Central memory CD4-positive, alpha-beta T cell (primary cell): ENCODE measurements at places on chromosomes 1 and 21.

DNA sequence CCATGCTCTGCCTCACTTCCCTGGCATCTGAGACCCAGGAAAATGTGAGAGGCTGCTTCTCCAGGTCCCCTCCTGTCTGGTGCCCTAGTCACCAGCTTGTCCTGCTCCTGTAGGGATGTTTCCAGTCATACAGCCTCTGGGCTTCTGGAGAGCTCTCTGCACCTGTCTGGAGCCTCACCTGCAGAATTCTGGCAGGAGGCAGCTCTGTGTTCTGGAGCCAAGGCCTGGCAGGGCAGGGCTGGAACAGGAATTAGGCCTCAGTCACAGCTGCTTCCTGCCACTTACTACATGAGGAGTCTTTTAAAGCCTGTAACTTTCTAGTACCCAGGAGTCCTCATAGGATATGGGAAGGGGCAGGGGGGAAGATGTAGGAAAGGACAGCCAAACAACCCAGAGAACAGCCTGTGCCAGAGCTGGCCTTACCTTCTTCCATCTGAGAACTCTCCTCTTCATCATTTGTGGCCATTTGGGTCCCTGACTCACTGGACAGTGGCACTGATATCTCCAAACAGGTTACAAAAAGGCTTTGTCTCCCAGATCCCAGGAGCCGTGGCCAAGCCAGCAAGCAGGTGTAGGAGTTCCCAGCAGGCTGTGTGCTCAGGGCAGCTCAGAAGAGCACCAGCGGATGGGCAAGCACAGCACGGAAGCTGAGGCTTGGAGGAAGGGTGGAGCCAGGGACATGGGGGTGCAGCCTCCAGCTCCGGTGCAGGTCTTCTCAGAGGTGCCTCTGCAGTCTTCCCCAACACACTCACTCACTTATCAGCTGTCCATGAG lies 31.4 kb upstream of the ARTN start:
- DNase-seq = no peak

DNA sequence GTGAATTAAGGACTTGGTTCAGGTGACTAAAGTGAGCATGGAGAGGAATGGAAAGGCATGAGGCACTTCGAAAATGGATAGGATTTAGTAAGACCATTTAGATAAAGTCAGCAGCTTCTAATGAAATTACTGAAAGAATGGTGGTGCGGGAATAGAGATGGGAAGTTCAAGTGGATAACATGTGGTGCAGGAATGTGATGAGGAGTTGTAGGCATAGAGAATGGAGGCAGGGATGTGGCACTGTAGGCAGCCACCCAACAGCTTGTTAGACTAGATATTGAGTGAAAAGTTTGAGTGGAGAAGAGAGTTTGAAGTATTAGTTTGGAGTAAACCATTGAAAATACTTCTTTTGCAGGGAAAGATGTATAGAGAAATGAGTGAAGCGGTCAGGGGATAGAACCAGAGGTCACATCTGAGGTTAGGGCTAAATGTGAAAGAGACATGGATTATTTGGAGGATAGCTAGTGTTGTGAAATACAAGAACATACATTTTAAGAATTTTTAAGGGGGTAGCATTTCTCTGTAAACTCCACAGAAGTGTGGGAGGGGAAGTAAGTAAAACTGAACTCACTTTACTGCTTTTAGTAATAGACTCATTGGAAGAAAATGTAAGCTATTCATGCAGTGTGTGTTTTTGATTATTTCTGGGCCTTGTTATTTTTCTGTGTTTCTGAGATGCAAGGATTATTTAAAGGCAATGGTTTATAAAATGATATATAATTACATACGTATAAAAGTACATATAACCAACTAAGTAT lies 46.2 kb downstream of the DYRK1A start:
- DNase-seq = no peak

DNA sequence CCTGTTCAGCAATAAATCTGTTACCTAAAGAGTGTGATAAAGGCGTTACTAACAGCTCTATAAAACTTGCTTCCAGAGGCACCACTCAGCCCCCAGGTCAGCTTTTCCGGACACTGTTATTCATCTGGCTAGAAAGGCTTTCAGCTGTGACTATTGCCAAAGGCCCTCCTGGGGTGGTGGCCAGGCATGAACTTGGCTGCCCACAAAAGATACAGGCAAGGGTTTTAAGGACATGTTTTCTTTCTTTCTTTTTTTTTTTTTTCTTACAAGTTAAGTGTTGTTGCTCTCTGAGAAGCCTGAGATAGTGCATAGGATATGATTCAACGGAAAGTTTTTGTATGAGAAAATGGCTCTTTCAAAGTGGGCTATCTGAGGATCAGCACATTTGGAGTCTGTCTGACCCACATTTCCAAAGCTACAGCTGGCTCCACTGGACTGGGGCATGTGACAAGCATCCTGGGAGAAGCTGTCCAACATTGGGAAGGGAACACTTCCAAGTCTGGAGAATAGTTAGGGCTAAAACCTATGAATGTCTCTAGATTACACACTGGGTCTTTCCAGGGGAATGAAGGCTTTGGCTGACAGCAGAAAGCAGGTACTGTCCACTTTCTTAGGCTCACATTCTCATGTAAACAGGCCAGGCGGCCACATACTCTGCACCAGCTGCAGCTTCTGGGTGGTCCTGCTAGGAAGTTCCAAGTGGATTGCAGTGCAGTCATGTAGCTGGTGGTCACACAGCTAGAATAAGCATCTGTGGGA lies 639.7 kb downstream of the LMO4 start:
- no peak for DNase-seq

DNA sequence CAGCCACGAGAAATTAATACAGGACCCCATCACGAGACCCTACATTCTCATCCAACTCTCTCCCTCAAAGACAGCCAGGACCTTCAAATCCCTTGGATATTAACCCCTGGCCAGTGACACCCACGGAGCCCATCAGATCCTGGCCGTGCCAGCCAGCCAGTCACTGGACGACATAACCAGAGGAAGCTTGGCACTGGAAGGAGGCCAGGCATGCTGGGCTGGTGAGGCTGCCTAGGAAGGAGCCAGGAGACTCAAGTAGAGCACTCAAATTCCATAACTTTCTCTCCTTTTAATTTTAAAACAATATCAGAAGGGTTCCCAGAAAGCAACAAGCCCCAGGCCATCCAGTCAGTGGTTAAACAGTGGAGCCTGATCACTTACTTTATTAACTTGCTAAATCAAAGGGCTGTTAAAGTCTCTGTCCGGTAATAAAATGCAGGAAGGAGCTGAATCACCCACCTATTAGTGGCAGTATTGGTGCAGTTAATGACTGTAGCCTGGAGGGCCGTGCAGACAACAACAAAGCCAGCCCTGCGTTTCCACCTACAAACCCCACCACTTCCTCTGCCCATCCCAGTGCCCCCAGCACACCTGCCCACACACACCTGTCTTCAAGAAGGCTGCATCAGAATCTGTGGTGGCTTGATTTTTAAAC lies 78.0 kb downstream of the HIVEP3 start:
- DNase-seq = no peak

DNA sequence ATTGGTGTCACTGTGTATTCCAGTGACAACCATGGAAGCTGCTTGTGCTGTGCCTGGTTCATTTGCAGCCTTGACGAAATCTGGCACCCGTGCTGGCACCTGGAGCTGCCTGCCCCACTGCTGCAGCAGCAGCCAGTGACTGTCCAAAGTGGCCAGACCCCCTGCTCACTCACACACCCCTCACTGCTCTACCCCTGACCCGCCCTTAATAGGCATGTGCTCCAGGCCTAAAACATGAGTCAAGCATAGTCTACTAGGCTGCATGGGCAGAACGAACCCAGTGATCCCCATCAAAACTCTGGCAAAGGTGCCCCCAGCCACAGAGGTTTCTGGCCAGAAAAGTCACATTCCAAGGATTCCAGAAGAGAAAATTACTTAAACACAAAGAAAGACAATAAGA lies 7.7 kb downstream of the PRAMEF1 start:
- no peak for DNase-seq

DNA sequence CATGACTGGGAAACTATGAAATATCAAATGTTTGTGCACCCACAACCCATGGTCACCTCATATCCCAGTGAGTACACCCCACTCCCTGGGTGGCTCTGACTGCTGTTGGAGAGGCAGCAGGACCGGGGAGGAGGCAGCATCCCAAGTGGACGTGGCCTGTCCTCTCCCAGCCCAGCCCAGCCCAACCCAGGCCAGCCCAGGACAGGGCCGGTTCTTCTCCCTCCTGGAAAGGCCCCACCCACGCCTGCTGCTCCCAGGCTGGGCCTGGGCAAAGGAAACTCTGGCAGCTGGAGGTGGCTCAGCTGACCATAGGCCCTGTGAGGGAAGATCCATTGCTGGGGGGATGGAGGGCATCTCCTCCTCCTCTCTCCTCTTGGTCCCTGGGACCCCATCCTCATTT lies 19.1 kb downstream of the MATN1 start:
- no peak for DNase-seq

- DNase-seq = no peak
Measured at GRCh38 chr1:162710780-162711465, 78.7 kb downstream of the DDR2 start.

DNA sequence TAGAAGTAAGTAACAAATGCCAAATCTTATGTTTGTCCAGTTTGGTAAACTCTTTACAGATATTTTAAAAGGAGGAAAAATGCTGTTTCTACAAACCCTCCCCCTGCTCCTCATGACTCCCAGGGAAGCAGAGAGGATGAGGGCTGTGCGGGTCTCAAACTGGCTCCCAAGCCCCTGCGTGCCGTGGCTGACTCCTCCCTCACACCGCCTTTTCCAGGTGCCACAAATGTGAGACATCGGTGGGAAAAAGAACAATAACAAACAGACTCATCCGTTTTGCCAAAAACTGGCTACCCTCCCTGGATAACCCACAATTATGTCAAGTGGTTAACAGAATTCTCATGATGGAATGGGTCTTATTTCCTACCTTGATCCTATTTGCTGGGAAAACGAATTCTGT lies 594.6 kb downstream of the PTPRU start:
- no peak for DNase-seq

- no peak for DNase-seq
Measured at GRCh38 chr1:156081180-156081916, 917 bp downstream of the MEX3A start.

- DNase-seq = no peak
Measured at GRCh38 chr21:28492127-28492526, 500.6 kb downstream of the LTN1 start.

GRCh38 chr1:229068270-229068987 lies 202.5 kb upstream of the RAB4A start:
- no peak for DNase-seq

DNA sequence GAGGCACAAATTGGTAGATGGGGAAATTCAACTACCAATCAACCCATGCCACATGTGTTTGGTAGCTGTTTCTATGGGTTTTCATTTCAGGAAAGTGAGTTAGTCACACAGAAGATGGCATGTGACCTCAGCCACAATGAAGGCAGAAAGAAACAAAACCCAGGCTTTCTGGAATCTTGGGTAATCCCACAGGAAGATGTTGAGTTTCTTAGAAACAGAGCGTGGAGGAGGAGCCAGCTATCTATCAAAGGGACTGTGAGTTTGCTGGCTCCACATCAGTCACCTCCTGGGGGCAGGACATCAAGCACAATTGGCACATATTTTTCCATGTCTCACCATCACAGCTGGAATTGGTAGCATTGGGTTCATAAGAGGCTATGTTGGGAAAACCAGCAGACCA lies 188.9 kb upstream of the PLXNA2 start:
- no peak for DNase-seq

DNA sequence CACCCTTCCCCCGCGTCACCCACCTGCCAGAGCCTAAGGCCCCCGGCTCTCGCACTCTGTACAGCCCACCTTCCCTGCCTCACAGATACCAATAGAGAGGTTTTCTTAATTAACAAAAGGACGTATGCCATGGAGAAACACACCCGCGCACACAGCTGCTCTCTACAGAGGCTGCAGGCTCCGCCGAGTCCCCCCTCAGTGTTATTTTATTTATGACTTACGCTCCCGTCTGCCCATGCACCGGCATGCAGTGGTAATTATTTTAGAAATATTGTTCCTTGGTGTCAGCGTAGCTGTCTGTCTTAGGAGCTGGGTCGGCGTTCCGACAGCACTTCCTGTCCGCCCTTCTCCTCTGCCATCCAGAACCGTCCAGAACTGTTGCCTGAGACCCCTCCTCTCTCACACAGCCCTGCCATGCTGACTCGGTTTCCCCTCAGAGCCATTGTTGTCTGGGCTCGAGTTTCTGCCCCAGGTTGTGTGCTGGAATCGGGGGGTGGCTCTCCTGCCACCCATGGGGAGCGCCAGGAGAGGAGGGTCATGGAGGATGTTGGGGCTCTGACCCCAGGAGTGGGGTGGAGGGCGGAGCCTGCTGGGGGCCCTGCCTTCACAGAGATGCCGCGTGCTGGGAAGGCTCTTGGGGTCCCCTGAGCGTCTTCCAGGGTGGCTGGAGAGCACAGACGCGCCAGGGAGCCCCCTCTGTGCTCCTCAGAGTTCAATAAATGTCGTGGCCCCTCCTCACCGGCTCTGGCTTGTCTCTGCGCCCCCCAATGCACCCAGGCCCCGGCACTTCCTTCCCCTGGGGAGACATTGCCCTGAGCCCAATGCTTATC lies 39.6 kb upstream of the COL6A1 start:
- no peak for DNase-seq

GRCh38 chr1:59814180-59814900 lies 409 bp upstream of the HOOK1 start:
- peak; percentile 91 for DNase-seq
